ENCODE measurements at places on chromosomes 5 and 9.

GRCh38 chr9:106717686-106718085 lies 145.3 kb upstream of the ZNF462 start:
- DNase-seq = no peak

- DNase-seq = no peak
Observed at GRCh38 chr9:100324594-100325200, 28.0 kb downstream of the TEX10 start.

- DNase-seq = no peak
Observed at GRCh38 chr9:72749276-72749675, 203.6 kb downstream of the ALDH1A1 start.

GRCh38 chr5:51471630-51472029 lies 88.4 kb downstream of the ISL1 start:
- no peak for DNase-seq

DNA sequence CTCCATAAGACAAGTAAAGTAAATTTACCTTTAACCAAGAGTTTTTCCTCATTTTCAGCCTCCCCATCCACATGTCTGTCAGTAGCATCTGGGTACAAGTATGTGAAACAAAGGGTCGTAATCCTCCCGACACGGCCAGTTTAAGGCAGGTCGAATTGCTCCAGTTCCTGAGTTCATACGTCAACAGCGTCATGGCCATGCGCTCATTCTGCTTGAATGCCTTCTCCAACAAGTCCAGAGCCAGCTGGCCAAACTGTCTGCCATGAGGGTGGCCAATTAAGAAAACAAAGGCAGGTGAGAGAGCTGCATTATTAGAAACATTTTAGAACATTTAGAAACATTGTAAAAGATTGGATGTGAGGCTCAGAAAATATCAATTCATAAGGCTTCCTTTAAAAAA lies 87.5 kb downstream of the TRPM6 start:
- DNase-seq = no peak

GRCh38 chr9:97441729-97442128 lies 29.8 kb downstream of the TDRD7 start:
- no peak for DNase-seq

DNA sequence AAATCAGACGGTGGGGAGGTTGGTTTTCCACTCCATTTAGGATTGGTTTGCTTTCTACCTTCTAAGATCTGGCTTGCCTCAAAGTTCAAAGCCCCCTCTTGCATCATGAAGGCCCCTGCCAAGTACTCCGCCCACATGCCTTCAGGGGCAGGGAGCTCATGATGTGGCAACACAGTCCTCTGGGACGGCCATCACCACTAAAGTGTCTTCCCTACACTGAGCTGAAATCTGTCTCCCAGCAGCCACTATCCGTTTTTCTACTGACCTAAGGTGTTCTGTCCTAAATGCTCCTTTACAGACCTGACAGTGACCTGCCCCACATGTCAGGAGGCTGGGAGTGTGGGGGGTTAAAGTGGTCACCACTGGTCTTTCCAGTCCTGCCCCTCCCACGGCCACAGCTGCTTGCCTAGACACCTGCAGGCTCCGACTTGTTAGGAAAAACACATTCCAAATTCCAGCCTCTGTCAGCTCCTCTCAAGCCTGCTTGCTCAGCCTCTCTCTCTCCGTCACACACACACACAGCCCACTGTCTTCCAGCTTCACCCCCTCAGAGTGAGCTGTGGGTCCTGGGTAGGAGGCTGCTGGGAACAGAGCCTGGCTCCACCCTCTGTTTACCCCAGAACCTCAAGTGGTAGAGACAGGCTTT lies 44.9 kb downstream of the SHB start:
- no peak for DNase-seq

GRCh38 chr5:123448017-123448617 lies 24.9 kb upstream of the CEP120 start:
- peak; percentile 63 for DNase-seq

- no peak for DNase-seq
Observed at GRCh38 chr9:15206903-15207696, 99.9 kb downstream of the TTC39B start.

GRCh38 chr5:126508962-126509279 lies 85.7 kb downstream of the GRAMD2B start:
- DNase-seq = no peak

DNA sequence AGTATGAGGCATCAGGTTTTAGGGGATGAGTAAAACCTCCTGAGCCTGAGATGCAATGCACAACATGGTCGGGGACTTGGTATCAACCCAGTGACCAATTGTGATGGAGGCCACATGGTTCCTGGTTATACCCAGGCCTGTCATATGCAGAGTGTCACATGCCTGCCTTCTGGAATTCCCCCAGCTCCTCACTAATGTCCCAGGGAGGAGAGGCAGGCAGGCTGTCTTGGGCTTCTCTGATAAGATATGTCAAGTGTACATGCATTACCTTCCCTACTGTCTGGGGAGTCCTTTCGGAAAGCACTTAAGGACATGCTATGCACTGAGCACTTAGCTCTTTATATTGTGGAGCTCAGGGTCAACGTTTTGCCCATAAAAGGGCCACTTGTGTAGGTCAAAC lies 14.2 kb upstream of the PALM2AKAP2 start:
- no peak for DNase-seq

DNA sequence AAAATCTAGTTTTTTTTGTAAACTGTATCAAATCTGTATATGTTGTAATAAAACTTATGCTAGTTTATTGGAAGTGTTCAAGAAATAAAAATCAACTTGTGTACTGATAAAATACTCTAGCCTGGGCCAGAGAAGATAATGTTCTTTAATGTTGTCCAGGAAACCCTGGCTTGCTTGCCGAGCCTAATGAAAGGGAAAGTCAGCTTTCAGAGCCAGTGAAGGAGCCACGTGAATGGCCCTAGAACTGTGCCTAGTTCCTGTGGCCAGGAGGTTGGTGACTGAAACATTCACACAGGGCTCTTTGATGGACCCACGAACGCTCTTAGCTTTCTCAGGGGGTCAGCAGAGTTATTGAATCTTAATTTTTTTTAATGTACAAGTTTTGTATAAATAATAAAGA lies 24.3 kb downstream of the HMGCR start:
- no peak for DNase-seq

- DNase-seq = no peak
Observed at GRCh38 chr5:146041180-146041789, 64.1 kb downstream of the PLAC8L1 start.

DNA sequence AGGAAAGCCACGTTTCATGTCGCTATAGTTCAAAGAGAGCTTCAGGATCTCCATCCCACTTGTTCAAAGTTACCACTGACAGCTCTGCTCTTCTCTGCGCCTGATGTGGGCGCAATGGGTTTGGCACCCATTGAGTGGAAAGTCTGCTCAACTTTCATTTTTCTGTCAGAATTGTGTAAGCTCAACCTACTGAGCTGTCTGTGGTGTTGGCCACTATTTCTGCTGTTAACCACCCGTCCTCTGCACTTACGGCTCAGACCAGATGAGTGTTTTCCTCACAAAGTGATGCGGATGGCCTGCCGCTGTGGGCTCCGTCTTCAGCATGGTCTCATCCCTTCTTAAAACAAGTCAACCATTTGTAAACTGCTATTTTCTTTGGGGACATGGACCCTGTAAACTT lies 131.2 kb downstream of the WNK2 start:
- DNase-seq = no peak

DNA sequence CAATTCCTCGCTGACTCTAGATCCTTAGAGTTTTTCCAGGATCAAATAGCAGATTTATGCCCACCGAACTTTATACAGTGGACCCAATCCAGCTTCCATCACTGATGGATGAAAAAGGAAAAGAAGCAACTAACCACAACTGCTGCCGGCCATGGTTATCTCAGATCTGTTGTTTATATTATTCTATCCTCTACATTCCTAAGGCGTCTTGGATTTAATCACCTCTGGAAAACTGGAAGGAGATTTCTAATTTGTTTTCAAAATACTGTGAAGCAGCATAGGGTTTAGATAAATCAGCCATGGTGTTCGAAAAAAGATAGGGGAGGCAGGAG lies 663 bp upstream of the ZNF366 start:
- DNase-seq = no peak

DNA sequence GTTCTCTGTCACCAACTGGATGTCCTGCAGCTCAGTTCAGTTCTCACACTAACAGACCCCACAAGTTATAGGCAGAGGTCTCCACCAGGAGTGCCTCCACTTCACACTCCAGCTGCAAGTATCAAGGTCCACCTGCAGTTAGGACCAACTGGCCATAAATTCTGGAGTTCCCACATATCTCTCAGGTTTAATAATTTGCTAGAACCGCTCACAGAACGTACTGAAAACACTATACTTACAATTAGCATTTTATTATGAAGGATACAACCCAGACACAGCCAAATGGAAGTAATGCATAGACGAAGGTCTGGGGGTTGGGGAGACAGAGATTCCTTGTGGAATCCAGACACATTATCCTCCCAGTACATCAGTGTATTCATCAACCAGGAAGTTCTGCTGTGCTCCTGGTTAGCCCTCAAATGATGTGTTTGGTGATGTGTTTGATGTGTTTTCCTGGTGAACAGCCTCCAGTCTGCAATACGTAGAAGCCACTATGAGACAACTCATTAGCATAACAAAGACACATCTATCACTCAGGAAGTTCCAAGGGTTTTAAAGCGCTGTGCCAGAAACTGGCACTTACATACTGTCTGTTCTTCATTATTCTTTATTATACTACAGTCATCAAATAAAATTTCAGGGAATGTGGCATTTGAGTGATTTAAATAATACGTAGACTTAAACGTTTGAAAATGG lies 25.4 kb downstream of the OGN start:
- no peak for DNase-seq

DNA sequence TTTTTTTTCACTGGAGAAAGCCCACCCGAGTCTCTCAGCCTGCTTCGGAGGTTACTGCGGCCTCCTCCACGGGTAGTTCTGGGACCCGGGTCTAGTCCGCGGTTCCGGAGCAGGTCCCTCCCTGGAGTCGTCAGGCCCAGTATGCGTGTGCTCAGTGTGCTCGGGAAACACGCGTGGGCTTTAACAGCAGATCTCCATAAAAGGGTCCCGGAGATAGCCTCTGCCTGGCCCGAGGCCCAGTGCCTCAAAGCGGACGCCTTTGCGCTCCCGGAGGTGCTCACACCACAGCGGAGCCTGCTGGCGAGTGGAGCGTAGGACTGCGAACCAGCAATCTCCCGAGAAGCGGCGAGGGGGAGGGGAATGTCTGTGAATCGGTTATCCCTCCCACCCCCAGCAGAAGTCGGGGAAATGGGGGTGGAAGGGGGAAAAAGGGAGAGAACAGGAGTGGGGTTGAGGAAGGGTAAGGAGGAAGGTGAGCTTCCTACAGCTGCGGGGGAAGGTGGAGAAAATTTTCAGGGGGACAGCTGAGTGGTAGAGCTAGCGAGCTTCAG lies 28.7 kb downstream of the CDKN2A start:
- peak; percentile 49 for DNase-seq

DNA sequence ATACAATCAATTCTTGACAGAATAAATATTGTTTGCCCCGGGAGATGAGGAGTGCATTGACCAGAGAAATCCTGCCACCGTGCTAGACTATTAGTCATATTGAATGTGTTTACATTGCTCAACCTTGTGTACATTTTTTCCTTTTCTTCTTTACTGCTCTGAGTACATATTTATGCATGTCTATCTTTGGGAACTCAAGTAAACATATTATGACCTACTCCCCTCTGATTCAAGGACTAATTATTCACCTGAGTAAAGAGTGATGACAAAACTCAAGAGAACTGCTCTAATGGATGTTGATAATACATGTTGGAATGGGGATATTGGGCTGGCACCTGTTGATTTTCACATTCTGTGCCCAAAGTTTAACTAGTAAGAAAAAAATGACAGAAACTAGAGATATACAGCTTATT lies 3.9 kb upstream of the SPINK1 start:
- no peak for DNase-seq

GRCh38 chr5:43564289-43564850 lies 7.5 kb upstream of the PAIP1 start:
- DNase-seq = no peak

DNA sequence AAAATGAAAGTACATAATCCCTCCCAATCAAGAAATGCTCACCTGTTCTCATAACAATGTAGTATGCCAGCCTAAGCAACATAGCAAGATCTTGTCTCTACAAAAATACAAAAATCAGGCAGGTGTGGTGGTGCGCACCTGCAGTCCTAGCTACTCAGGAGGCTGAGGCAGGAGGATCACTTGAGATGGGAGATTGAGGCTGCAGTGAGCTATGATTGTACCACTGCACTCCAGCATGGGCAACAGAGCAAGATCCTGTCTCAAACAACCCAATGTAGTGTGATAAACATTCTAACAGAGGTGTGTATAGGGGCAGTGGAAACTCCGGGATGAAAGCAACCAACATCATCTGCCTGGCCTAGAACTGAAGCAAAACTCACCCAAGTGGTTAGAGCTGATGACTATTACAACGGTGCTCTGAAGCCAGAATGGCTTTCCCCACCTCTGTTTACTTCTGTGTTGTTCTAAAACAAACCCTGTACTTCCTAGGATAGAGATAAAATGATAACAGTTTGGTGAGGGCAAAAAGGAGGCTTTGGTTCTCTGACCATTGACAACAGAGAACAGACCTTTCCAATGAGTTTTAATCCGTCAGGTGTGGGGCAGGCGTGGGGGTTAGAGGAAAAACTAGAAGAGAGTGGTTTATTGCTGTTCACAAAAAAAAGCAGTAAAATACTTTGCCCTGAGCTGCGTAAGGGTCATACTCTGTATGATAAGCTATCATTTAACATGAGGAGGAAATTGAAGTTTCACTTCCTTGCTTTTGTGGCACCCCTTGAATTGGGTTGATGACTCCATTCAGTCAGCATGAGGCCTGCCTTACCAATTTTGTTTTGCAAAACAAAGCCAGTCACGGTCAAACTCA lies 18.9 kb downstream of the WNT8A start:
- DNase-seq = no peak

DNA sequence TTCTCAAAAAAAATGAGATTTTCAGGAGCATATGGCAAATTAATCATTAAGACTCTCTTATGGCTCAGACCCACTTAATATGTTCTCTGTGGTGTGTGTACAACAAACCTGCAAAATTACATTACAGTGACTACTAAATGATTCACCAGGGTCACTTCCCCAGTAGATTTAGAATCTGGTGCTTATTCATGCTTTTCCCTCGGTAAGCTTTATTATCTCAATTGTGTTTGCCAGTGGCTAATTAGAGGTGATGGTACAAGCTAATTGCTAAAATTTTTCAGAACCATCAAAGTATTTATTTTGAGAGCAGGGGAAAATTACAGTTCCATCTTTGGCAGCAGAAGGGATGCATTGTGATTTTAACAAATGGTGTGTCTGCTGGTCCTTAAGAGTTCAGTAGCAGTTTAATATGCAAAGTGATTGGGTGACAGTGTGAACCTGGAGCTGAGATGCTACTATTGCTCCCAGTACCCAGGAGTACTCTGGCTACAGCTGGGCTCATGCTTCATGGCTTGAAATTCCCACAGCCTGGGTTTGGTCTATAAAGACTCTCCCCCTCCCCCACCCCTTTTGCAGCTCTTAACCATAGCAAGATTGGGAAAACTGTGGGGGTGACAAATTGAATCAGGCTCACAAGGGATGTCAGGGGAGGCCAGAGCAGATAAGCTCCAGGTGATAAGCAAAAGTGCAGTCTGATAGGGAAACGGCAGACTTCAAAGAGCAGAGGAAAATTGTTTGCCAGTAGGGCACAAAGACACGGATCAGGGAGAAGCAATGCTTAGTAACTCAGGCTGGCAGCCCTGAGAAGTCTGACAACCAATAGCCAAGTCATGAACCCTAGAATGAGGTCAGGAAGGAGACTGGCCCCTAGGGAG lies 92.8 kb upstream of the RAD23B start:
- no peak for DNase-seq

Data from T-helper 2 cell treated with Interferon-gamma antibody and Interleukin-4, amounts not matched to agents 5 μg/mL and 100 μg/mL, for 36 hours (primary cell).